ENCODE measurements at places on chromosomes 7 and 10. TPM values are rescaled to one million over a fixed set of nuclear protein-coding genes. Genes with fewer than 3 reads are reported as not detected.

The SEPTIN14 gene
- total RNA-seq: not detected

The RAPGEF5 gene
- total RNA-seq: 0.86 TPM

The ZNF727 gene
- total RNA-seq: not detected

The ZRANB1 gene
- total RNA-seq: 37.1 TPM

The CALHM3 gene
- under 0.01 TPM for total RNA-seq

The ATP6V0A4 gene
- under 0.01 TPM for total RNA-seq

The GSTO2 gene
- 1.9 TPM for total RNA-seq

The KIF11 gene
- 11.9 TPM for total RNA-seq

The TACR2 gene
- under 0.01 TPM for total RNA-seq

The EPDR1 gene
- 11.0 TPM for total RNA-seq

The SNX10 gene
- total RNA-seq: 1.9 TPM

The NAT16 gene
- not detected for total RNA-seq

The MYH16 gene
- total RNA-seq: not detected

The GIMAP8 gene
- under 0.01 TPM for total RNA-seq

The SEMA4G gene
- 0.43 TPM for total RNA-seq

The SLC39A12 gene
- total RNA-seq: not detected

The FAM20C gene
- 33.2 TPM for total RNA-seq

GRCh38 chr10:131219584-131219886 lies 92.0 kb downstream of the TCERG1L start:
- no peak for DNase-seq

GRCh38 chr10:114375047-114375446 lies 29.3 kb downstream of the AFAP1L2 start:
- DNase-seq: peak; percentile 92

- DNase-seq: no peak
Observed at GRCh38 chr10:131766096-131766495, 134.7 kb upstream of the PPP2R2D start.

- DNase-seq: no peak
Observed at GRCh38 chr10:95225136-95225535, 31.1 kb downstream of the ACSM6 start.

DNA sequence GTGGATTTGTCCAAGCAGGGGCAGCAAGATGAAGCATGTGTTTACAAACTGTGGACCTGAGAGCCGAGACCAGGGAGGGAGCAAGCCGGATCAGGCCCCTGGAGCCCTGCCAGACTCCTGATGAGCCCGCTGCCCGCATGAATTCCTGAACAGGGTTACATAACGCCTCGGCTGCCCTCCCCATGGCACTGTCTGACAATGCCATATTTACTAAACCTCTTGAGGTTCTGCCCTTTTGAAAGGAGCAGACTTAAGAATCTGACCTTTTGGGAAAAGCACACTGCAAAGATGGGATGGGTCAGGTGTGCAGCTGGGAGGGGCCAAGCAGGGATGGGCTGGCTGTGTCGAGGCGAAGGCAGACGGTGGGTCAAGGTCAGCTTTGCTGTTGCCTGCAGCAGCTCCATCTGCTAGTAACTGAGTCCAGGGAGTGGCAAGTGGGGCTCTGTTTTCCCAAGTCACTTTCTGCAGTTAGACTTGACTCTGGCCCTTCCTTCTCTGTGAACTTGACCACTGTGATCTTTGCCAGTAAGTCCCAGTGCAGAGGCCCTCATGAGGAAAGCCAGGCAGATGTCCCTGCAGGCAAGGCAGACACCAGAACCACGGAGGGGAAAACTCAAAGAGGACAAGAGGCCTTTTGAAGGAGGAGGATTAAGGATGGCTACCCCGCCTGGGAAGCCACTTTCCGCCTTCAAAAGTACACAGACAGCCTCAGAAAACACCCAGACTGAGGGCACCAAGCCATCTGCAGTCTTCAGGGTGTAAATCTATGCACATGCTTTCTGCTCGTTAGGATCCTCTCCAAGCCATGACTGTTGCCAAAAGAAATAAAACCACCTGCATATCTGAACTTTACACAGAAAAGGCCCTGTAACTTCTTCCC lies 175.8 kb downstream of the TNS3 start:
- peak; percentile 80 for DNase-seq

GRCh38 chr7:24864214-24864817 lies 107.1 kb upstream of the GSDME start:
- no peak for DNase-seq

DNA sequence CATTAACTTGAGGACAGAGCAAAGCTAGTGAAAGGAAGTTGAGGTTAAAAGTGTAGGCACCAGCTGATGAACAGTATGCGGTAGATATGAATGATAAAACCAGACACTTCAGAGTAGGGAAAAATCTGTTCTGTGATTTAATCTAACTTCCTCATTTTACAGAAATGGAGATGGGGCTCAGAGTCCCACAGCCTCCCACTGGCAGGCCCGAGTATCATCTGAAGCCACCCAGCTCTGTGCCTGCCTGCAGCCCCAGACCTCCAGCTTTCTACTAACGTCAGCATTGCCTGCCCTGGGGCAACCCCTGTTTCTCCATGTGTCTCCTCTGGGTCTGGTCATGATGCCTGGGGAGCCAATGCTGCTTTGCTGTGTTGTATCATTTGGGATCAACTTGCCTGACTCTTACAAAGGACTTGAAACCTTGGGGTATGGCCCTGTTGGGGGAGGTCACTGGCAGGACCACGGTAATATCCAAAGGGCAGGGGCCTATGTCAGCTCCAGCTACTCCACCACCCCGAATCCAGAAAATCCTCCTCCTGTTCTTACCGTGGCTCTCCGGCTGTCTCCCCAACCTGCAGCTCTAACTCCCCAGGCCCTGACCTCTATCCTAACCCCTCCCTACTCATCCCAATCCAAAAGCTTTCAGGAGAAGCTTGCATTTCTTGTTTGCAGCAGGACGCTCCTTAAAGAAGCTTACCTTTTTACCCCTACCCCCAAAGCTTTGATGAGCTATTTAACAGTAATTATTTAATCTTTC lies 56.2 kb upstream of the NPY start:
- DNase-seq: no peak

- DNase-seq: no peak
Observed at GRCh38 chr10:16795410-16796073, 21.7 kb downstream of the RSU1 start.

GRCh38 chr10:67772151-67772550 lies 65.8 kb downstream of the DNAJC12 start:
- DNase-seq: no peak

GRCh38 chr7:105978974-105979373 lies 15.9 kb downstream of the CDHR3 start:
- DNase-seq: no peak

DNA sequence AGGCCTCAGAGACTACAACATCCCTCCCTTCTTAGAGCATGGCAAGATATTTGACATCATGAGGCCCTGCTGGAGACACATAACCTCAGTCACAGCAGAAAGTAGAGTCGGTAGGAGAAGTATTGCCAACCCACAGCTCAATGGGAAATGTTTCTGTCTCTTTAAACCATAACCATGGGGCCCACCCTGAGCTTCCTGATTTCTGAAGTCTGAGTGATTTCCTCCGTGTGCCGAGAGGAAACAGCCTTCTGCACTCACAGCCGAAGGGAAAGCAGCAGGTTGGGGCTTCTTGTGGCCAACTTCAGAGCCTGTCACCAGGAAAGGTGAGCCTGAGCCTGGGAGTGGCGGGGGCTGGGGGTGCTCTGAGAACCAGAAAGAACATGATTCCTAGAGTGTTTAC lies at the start of gene GIMAP1:
Gene GIMAP1 (plus strand): TSS at position 246 of the 400 bp plus-strand sequence. CDS start 2,435 bp downstream, outside the sequence.
- no peak for DNase-seq

- DNase-seq: no peak
Observed at GRCh38 chr7:43242628-43243255, 130.3 kb downstream of the HECW1 start.

- no peak for DNase-seq
Observed at GRCh38 chr10:17915181-17915580, 36.5 kb upstream of the SLC39A12 start.

GRCh38 chr7:43612599-43613589 lies 30.0 kb downstream of the STK17A start:
- peak; percentile 48 for DNase-seq

DNA sequence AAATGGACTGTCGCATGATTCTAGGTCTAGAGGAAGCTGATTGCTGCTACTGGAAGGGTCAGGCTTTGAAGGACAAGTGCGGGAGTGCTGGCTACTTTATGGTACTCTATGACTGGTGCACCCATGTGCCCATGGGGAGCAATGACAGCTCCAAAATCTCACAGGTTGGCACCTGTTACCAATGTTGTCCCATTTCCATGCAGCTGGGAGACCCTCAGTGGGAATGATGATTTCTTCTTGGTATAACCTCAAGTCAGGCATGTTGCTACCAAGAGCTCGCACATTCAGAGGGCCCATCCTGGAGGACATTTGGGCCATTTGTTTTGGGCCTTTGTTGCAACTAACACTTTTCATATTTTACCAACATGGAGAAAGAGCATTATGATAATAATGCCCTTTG lies 174.4 kb downstream of the PRKCQ start:
- no peak for DNase-seq

GRCh38 chr10:27746397-27747095 lies 927 bp upstream of the MKX start:
- no peak for DNase-seq

GRCh38 chr7:13627455-13627854 lies 362.0 kb downstream of the ETV1 start:
- no peak for DNase-seq

- DNase-seq: no peak
Observed at GRCh38 chr10:132807621-132808049, 21.7 kb upstream of the NKX6-2 start.

DNA sequence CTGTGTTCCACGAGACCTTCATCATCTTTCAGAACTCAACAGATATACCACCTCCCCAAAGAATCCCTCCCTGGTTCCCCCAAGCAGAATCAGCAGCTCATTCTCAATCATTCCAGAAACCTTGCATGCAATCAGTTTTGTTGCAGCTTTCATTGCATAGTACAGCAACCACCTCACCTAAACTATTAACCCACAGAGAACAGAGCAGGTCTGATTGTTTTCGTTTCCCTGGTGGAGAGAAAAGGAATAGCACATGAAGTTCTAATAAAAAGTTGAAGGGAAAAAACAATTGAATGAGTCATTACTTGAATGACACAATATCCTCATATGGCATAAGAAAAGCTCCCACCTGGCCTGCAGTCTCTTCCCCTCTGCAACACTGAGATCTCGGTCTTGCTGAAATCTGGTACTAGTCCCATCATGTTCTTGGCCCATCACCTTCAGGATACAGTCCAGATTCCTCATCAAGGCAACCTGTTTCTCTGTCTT lies 147.1 kb upstream of the GDF10 start:
- DNase-seq: no peak

DNA sequence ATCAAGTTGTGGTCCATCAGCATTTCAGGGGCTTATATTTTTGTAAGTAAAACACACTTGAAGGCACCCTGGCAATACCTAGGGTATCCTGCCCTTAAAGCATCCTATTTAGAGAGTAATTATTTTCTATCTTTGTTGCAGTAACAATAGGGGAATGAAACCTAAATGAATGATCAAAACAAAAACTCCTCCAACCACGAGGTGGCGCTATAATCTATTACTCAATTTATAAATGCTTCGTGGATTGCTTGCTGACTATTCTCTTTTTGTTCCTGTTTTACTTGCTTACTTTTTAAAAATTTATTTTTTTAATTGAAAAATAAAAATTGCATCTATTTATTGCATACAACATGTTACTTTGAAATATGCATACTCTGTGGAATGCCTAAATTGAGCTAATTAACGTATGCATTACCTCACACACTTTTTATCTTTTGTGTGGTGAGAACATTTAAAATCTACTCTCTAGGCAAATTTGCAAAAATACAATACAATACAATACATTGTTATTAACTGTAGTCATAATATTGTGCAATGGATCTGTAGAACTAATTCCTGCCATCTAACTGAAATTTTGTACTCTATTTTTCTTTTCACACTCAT lies 147.7 kb upstream of the BMPER start:
- DNase-seq: peak; percentile 63

- peak; percentile 27 for DNase-seq
Observed at GRCh38 chr7:132080967-132081668, 495.2 kb downstream of the PLXNA4 start.

DNA sequence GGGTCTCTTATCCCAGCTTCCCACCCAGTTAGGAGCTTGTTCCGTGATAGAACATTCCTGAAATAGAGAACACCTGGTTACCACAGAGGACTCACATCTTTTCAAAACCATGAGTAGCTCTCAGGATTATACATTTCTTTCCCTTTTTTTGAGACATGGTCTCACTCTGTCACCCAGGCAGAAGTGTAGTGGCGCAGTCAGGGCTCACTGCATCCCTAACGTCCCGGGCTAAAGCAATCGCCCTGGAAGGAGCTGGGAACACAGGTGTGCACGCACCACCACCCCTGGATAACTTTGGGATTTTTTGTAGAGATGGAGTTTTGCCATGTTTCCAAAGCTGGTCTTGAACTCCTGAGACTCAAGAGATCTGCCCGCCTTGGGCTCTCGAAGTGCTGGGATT lies 144.0 kb downstream of the RNF216 start:
- DNase-seq: no peak

- DNase-seq: no peak
Observed at GRCh38 chr7:77461246-77461645, 45.1 kb upstream of the GSAP start.

DNA sequence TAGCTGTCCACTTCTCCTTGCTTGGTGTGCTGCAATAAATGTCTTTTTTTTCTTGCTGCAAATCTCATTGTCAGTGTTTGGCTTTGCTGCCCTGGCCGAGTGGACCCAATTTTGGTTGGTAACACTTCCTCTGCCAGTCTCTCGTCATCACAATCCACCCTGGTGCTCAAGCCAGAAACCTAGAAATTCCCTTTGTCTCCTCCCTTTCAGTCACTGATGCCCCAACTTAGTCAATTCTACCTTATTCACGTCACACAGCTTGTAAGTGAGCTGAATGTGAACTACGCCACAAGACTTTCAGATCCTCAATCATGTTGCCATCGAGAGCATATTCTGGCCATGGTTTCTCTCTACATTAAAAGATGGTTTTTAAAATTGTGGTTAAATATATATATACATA lies 13.0 kb upstream of the FRA10AC1 start:
- DNase-seq: no peak

- DNase-seq: no peak
Observed at GRCh38 chr10:84172467-84173356, 889 bp upstream of the GPR15LG start.

DNA sequence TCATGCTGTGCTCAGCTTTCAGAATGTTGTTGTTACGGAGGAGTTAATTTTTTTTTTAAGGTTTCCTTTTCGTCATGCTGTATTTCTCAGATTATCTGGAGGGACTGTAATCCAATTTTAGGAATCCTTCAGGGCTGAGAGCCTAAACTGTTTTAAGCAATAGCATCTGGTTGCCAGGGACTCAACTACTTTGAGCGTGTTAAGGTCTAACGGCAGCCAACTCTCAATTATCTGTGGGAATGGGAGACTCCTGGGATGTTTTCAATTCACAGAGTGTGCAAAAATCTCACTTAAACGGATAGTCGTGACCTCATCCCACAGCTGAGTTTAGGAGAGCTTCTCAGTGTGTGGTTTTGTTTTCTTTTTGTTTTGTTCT lies 291.7 kb downstream of the AUTS2 start:
- DNase-seq: no peak

DNA sequence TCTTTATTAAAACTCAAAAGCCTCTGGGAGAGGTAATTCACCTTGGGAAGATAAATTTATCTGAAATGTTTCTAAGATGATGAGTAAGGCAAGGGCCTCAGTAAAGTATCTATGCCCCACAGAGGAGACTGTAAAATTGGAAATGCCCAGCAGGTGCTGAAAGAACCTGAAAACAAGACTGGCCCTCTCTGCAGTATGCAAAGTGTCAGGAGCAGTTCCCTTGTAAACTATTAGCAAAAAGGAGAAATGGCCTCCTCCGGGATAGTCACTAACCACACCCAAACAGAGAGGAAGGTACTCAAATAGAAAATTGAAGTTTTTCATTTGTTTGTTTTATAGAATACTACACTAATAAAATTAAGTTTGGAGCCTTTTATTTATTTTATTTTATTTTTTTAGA lies 81.2 kb downstream of the FZD1 start:
- DNase-seq: no peak

Measured in fibroblast of villous mesenchyme (primary cell).